ENCODE measurements at places on chromosomes 1 and 21.

GRCh38 chr1:28899267-28899666 is 15.1 kb upstream of the EPB41 start:
- DNase-seq: no peak

GRCh38 chr1:98205291-98206017 is 284.6 kb upstream of the DPYD start:
- no peak for DNase-seq

DNA sequence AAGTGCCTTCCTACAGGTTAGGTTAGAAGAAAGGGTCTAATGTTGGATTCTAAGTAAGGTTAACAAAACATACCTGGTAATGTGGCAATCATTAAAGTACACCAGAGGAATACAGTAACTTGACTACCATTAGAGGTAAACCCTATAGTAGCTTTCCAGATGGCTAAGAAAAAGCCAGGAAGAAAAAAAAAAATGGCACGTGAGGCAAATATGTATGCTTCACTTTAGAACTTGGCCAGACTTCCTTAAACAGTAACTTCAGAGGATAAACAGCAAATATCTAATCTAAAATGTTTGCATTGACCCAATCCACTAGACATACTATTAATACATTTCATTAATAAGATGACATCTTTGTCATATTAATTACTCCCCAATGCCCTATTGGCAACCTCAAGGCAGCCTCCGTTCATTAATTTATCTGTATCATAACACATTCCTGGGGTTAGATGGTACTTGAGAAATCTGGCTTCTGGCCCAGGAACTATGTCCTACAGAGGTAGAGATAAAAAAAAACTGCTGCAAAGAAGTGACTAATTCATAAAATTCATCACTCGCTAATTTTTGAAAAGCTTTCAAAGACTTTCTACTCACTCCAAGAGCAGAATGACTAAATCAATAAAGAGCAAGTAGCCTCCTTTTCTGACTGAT is 5.8 kb downstream of the DCAF8 start:
- no peak for DNase-seq

- no peak for DNase-seq
These were observed 23.5 kb downstream of the GLIS1 start for GRCh38 chr1:53715478-53715877.

- no peak for DNase-seq
These were observed 3.7 kb upstream of the AMIGO1 start for GRCh38 chr1:109513110-109513710.

GRCh38 chr1:25648681-25649440 is 32.3 kb downstream of the MAN1C1 start:
- DNase-seq: no peak

GRCh38 chr21:35023396-35024070 is 25.6 kb downstream of the RUNX1 start:
- no peak for DNase-seq

Measured in fibroblast of the conjunctiva (primary cell).